LoVo (cell line): ENCODE measurements at places on chromosomes 1 and 21.
A peak's percentile ranks its signal among the peaks of the same experiment; 100 is the strongest.

GRCh38 chr1:195328681-195329080, 1279.6 kb downstream of the KCNT2 start:
- no peak for DNase-seq

DNA sequence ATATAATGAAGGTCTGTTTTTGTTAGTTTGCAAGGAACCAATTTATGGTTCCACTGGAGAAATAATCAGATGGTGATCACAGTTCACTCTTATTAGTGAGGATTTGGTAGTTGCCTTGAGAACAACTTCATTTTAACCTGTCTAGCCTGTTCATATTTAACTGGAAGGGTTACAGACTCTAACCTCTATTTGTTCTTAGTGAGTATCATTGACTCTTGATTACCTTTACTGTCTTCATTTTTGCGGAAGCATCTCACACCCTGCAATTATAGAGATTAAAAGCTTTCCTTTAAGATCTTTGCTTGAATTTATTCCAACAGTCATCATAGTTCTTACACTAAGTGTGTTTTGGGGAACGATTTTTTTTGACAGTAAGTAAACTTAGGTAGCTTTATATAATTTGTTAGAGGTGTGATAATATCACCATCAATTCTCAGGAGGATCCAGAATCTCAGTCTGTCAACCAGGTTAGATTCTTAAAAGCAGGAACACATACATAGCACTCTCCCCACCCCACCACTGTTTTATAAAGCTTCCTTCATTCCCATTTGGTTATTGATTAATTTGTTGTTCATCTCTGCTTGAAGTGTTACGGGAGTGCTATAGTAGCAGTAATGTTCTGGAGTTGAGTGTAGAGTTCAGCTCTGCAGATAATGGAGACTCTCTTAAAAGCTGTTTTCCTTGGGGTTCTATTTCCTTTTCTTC, 30.1 kb downstream of the B3GALT2 start:
- DNase-seq: no peak

DNA sequence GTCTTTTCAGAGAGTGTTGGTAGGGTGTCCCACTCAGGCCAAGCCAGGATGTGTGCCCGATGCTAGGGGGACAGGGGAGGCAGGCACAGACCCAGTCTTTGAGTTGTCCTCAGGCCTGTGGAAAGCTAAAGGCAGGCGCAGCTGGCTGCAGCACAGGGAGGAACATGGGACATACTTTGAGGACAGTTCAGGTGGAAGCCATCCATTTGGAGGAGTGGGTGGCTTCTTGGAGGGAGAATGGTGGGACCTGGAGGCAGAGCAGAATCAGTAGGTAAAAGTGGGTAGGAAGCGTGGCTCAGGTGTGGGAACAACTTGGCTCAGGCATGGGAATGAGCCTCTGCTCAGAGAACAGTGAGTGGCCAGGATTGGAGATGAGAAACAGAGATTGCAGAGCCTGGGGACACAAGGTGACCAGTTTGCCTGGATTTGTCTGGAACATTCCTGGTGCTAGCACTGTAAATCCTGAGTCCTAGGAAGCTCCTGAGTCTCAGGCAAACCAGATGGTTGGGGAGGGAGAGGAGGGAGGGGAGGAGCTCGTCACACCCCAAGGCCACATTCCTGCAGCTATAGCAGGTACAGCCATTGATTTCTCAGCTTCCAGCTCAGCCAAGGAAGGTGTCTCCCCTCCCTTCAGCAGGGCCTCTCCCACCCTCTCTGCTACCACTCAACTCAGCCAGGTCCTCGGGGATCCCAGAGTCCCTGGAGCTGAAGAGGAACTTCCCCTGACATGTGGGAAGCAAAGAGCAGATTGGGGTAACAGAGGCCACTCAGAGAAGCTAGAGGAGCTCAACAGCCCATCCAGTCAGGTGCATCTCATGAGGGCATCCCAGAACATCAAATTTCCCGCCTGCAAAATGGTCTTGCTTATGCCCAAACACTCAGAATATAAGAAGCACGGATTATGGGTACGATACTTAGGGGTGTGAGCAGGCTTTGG, 65.2 kb upstream of the TINAGL1 start:
- DNase-seq: peak; percentile 63

DNA sequence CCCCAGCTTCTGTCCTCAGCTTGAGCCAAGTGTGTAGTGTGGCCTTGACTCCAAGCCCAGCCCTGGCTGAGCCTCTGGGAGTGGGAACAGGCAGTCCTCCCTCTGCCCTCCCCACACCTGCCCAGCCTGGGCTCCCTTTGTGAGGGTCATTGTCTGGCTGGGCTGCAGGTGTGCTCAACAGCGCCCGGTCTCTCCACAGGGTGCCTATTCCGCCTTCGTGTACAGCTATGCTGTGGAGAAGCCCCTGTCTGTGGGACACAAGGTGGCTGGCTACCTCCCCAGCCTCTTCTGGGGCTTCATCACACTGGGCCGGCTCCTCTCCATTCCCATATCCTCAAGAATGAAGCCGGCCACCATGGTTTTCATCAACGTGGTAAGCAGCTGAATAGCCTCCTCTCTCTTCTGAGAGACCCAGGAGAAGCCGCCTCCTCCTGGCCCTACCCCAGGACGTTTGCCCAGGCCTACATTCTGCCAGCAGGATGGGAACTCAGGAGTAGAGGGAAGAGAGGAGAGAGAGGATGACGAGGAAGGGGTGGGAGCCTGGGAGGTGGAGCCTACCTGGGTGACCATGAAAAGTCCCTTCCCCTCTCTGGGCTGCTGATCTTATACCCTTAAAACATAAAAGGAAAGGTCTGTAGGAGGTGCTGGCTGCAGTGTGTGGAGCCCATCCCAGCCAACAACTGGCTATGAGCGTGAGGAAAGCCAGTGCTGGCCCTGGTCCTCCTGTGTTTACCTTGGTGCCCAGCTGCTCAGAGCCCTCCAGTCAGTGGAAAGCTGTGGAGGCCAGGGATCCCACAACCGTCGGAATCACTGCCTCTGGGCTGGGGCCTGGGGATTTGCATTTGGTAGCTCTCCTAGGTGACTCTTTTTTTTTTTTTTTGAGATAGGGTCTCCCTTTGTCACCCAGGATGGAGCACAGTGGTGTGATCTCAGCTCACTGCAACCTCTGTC, 45.7 kb downstream of the ELK4 start:
- no peak for DNase-seq

- no peak for DNase-seq
Measured at GRCh38 chr1:81571946-81572345, 228.8 kb upstream of the ADGRL2 start.

- DNase-seq: no peak
Measured at GRCh38 chr1:151908228-151908691, 1.1 kb downstream of the THEM4 start.

DNA sequence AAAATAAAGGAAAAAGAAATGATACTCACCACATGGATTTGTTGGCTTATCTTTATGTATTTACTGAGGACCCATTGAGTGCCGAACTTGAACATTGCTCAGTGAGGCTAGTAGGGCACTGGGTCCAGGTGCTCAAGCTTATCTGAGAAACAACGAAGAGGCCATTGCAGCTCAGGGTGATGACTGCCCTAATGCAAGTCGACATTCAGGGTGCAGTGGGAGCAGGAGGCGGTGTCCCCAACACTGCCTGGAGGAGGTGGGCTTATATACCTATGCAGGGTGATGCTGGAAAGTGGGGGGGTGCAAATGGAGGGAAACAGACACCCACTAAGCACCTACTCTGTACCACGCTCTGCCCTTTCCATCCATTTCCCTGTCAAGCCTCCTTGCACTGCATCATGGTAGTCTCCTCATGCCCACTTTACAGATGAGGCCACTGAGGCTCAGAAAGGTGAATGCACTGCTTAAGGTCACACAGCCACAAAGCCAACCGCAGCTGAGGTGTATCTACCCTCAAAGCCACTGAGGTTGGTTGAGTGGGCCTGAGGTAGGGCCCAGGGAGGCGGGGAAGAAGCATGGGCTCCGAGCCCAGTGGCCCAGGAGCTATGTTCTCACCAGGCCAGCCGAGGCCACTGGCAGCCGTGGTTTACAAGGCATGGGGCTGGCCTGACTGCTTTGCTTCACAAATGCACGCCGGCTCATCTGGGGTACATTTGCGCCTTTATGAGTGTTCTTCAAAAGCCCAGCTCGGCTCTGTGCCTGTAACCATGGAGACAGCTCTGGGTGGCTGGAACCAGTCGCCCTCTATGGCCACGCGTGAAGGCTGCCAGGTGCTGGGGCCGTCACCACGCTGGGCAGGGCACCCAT, 103.8 kb downstream of the EPHB2 start:
- no peak for DNase-seq

- DNase-seq: no peak
Measured at GRCh38 chr1:27884006-27884954, 11.9 kb downstream of the THEMIS2 start.

- no peak for DNase-seq
Measured at GRCh38 chr1:119869995-119870394, 26.3 kb downstream of the ADAM30 start.

DNA sequence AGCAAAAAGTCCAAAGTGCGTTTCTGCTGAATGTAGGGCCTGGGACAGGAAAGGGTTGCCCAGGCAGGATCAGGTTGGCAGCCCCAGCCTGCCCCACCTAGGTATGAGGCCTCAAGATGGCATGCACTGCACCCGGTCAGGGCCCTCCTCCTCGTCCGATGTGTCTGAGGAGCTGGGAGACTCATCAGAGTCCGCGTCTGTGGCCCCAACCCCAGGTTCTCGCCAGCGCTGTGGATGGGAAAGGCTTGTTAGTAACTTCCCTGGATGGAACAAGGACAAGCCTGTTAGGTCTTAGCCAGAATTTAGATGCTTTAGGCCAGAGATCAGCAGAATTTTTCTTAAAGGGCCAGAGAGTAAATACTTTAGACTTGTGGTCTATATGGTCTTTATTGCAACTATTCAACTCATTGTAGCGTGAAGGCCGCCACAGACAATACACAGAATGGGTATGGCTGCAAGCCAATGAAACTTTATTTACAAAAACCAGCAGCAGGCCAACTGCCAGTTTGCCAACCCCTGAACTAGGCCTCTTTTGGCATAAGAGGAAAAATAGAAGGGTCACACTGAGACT, 12.4 kb downstream of the PEA15 start:
- no peak for DNase-seq

- DNase-seq: no peak
Measured at GRCh38 chr1:214557952-214558735, 6.7 kb upstream of the PTPN14 start.

DNA sequence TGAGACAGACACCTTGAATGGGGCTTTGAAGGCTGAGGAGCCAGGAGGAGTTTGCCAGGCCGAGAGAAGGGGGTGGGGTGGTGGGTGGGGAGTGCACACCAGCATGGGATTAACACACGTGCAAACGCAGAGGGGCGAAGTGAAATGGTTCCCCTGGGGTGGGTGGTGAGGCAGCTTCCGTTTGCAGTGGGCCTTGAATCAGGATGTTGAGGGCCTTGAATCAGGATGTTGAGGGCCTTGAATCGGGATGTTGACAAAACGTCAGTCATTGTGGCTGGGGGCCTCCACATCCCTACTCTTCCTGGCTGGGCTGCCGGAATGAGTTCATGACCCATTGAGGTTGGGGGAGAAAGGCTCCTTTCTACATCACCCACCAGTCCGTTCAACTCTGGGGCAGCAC, 16.6 kb downstream of the LDLRAP1 start:
- no peak for DNase-seq

DNA sequence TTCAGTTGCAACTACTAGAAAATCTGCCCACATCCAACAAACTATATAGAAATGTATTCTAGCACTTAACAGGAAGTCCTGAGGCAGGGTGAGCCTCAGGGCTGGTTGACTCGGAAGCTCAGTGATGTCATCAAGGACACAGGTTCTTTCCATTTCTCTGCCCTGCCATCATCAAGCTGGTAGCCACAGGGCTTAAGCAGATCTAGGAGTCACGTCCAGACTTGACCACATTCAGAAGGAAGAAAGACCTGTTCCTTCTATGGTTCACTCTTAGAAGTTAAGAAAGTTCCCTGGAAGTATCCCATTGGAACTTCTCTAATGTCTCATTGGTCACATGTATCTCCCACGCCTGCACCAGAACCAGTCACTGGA, 438.1 kb downstream of the PRDM2 start:
- DNase-seq: no peak

GRCh38 chr1:8529901-8530300, 212.0 kb downstream of the SLC45A1 start:
- DNase-seq: no peak

DNA sequence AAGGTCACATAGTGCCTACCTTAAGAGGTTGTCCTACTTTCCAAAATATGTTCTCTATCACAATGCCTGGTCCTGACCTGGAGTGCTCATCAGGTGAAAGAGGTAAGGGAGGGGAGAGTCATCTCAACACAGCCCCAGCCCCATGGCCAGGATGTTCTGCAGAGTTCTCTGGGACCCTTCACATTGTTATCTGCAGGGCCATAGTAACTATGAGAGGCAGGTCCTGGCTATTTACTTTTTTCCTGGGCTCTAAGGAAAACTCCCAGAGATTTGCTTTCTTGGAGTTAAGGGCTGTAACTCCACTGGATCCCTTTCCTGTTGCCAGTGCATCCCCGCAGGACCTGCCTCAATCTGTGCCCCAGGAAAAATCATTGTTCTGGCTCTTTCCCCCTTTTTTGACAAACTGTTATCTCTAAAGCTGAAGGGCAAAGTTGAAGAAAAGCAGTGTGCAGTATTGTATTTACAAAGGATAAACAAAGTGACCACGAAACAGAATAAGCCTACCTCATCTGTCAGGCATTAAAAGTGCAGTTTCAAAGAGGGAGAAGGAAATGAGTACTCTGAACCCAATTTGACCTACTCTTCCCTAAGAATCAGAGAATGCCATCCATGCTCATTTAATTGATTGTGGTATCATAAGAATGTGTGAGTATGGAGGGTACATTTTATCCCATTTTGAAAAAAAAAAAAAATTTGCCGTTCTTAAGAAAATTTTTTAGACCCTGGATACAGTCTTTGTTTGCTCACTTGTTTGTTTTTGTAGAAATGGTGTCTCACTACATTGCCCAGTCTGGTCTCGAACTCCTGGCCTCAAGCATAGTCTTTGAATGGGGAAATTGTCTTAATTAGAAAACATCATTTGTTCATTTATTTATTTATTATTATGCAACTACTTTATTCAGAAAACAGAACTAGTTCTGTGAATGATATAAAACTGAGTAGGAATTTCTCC, 149.6 kb downstream of the RHOU start:
- no peak for DNase-seq

GRCh38 chr1:52435211-52435610, 30.8 kb downstream of the PRPF38A start:
- no peak for DNase-seq

DNA sequence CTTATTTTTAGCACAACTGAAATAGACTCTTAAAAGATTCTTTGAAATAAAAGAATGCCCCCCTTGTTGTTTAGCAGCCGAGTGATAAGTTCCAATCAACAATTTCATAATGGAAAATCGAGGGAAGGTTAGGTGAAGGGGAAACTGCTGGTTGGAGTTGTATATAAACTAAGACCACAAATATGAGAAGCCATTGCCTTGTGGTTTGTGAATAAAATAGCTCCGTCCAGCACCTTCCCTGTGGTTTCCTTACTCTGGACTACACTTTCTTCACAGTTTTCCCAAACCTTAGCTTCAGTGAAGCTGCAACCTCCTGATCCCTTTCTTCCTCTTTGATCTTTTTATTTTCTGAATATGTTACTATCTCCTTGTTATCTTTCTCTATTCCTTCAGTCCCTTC, 6.7 kb upstream of the RAB3GAP2 start:
- no peak for DNase-seq

GRCh38 chr21:39094847-39095579, 88.2 kb downstream of the PSMG1 start:
- DNase-seq: peak; percentile 24
